Gastroesophageal sphincter (tissue), 4 donors: ENCODE measurements at places on chromosomes 1 and 21. TPM values are rescaled to one million over a fixed set of nuclear protein-coding genes. Genes with fewer than 3 reads are reported as not detected.

DNA sequence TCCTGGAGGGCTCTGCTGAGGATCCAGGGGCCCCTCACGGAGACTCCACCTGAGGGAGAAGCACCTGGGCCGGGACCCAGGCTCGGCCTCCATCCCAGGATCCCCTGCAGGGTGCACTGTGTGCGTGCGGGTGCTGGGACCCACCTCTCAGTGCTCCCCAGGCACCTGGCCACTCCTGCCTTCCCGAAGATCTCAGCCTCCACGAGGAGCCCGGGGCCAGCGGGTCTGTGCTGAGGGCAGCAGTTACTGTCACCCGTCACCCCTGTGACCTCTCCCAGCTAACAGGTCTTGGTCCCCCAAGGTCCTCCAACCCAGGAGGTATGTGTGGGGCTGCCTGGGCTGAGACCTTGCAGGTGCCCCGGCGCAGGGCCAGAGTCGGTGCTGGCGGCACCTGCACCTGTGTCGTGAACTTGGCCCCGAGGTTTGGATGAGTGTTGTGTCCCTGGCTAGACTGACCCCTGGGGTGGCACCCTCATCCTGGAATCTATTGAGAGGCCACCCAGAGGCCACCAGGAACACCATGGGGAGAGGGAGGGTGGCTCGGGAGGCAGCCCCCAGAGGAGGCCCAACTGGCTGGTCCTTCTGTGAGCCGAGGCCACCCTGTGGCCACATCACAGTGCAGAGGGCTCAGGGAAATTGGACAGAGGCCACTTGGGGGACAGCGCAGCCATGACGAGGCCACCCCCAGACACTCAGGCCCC is 17.7 kb downstream of the MORN1 start:
- H3K36me3 ChIP-seq = no peaks in the 10 kb centered on the region
- H3K27ac ChIP-seq = no peak overlapping the region
- no peaks in the 10 kb centered on the region for H3K27me3 ChIP-seq

- H3K36me3 ChIP-seq = peaks cover 39% of the 10 kb centered on the region
- H3K4me1 ChIP-seq = no peaks in the 10 kb centered on the region
- H3K4me3 ChIP-seq = no peak overlapping the region
- no peaks in the 10 kb centered on the region for H3K27me3 ChIP-seq
Observed at GRCh38 chr1:179923029-179923428, 31.6 kb upstream of the CEP350 start.

DNA sequence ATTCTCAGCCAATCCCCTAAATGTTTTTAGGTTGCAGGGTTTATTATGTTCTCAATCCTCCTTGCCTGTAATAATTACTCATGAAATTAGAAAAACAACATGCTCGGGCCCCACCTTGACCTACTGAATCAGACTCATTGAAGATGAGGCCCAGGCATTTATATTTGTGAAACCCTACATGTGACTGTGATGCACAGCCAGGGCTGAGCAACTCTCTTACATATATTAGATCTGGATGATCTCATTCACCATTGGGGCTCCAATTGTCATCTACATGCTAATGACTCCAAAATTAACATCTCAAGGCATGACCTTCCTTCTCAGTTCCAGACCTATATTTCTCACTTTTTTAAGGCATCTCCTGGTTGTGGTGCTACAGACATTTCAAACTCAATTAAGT is 103.3 kb downstream of the WDR3 start:
- no peaks in the 10 kb centered on the region for H3K27me3 ChIP-seq
- ATAC-seq = no peak
- H3K4me1 ChIP-seq = no peaks in the 10 kb centered on the region
- no peaks in the 10 kb centered on the region for H3K36me3 ChIP-seq
- H3K4me3 ChIP-seq = no peak overlapping the region

GRCh38 chr1:12636098-12636950 is 7.6 kb upstream of the AADACL4 start:
- peak; percentile 80 for ATAC-seq
- no peaks in the 10 kb centered on the region for H3K4me1 ChIP-seq
- H3K27ac ChIP-seq = peak overlapping the region; percentile 46
- no peaks in the 10 kb centered on the region for H3K36me3 ChIP-seq
- no peak overlapping the region for H3K4me3 ChIP-seq

DNA sequence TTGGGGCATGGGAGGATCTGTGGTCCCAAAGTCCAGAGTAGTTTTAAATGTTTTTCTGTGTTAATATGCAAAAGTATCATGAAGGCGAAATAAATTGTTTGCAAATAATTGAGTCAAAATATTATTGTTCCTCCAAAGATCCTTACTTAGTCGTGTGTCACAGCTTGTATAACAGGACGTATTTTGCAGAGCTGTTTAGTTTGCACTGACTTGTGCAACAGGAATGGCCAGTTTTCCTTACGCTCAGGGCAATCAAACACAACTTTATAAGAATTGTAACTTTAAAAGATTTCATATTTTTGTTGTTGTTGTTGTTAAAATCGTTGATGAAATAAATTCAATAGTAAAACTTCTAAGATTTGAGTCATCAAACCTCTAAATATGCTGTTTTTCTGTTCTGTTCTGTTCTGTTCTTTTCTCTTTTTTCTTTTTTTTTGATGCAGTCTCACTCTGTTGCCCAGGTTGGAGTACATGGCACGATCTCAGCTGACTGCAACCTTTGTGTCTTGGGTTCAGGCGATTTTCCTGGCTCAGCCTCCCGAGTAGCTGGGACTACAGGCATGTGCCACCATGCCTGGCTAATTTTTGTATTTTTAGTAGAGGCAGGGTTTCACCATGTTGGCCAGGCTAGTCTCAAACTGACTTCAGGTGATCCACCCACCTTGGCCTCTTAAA is 60.6 kb downstream of the UCK2 start:
- H3K27ac ChIP-seq = no peak overlapping the region
- no peaks in the 10 kb centered on the region for H3K27me3 ChIP-seq
- H3K36me3 ChIP-seq = peaks cover 20% of the 10 kb centered on the region
- H3K4me3 ChIP-seq = no peak overlapping the region

DNA sequence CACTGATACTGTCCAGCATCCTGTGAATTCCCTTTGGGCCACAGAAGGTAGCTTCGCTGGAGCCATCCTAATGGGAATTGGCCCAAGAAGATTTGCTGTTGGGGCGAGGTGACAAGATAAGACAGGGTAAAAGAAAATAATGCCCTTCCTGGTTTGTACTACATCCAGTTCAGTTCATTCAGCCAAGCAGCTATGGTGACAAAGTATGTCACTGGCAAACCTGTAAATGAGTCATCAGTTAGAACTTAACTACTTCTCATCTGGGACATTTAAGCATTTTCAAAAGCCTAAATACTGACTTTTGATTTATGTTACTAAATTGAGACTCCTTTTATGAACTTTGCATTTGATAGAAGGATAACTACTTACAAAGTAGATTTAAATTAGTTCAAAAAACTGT is 54.2 kb downstream of the WDR64 start:
- no peaks in the 10 kb centered on the region for H3K27me3 ChIP-seq
- no peaks in the 10 kb centered on the region for H3K4me1 ChIP-seq
- no peak for ATAC-seq
- H3K4me3 ChIP-seq = no peak overlapping the region

The C1orf185 gene
- not detected for total RNA-seq

The LCE3C gene
- total RNA-seq = not detected

The CNIH3 gene
- 1.9 TPM for total RNA-seq

The GPR161 gene
- 17.4 TPM for total RNA-seq

The FCMR gene
- 4.1 TPM for total RNA-seq
